ENCODE measurements at places on chromosomes 6 and 20.

DNA sequence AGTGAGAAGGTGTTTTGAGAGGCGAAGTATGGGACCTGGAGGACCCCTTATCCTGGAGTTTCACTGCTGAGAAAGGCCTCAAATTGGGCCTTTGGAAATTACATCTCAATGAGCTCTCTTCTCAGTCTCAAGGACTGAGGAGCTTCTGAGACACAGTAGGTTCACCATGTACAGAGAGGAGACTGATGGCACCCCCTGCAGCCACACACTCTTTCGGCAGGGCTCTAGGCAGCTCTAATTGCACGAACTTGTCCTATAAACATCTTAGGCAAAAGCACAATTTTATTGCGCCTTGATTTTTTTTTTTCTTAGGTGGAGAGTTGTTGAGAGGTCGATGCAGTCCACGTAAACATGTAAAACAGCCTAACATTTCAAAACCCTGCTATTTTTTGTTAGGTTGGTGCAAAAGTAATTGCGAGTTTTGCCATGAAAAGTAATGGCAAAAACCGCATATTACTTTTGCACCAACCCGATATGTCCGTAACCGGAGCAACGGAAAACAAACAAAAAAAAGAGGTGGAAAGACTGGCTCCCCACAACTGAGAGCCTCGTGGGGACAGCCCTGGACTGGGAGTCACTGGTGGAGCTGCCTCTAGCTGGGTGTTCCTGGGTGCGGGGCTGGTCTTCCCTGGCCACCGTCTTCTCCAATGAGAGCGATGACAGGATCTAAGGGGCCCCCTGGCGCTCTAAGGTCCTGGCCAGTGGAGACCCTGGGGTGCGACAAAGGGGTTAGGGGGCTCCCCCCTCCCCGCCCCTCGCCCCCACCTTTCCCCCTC lies 84.0 kb upstream of the EYA2 start:
- DNase-seq = no peak

DNA sequence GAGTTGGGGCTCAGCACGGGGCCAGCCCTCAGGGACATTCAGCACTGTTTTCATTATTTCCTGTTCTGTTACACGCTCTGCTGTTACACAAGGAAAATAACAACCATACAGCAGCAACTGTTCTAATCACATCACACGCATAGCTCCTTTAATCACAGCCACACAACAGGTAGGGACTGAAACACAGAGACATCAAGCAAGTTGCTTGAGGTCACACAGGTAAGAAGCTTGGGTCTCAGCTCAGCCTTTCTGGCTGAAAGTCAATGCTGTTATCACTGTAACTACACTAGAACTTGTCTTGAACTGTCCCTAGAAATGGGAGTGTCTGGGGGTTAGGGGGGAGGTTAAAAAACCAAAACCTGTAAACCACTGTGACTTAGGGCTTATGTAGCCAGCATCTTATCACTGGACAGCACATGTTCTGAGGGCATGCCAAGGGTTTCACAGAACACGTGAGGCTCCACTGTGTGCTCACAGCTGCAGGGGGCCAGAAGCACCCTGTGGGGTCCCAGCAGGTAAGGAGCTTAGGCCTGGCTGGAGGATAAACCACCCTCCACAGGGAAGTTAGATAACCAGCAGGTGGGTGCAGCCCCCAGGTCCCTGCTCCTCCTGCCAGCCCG lies 146.0 kb downstream of the EYA2 start:
- DNase-seq = no peak

DNA sequence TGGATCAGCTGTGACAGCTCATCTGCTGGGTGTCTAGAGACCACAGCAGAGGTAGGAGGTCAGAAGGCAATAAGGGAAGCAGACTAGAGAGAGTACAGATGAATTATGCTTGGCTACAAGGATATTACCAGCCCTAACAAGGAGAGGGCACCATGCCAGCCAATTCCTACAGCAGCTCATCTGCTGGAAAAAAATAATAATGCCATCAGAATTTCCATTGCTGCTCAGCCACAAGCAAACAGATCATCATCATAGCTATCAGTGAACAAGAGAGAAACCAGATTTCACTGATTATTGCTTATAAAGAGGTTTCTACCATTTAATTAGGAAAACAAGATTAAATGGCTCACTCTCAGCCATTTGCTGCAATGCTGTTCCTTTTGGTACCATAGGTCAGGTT lies 66.5 kb downstream of the PSMG4 start:
- DNase-seq = no peak

DNA sequence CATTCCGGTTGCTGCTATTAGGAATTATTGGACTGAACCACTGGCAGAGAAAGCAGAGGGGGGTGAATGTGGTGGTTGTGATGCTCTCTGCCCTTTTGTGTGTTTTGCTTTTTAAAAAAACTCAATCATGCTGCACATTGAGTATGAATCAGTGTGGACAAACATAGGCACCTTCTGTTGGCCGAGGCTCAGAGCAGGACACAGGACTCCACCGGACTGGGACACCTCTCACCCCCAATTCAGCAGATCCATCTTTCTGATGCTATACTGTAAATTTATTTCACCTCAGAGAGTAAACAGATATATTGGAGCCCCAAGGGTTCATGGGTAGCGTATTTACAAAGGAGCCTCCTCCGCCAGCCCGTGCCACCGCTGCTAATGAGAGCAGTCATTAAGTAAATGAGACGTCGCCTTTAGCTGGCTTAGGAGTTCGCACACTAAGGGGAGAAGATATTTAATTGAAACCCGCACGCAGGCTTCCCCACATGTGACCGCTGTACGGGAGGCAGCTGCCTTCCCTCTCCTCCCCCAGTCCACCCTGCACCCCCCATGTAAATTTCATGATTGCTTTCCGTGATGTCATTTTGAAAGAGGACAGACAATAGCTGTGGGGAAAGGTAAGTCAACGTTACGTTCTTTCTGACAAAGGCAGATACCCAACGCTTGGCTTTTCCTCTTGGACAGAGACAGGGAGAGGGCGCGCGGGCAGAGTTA lies at the start of gene MYT1:
MYT1 (plus strand) TSS at position 330 of the 714 bp plus-strand sequence. CDS start 34,410 bp downstream, outside the sequence.
- DNase-seq = no peak
